ENCODE measurements at places on chromosomes 12 and 14.

GRCh38 chr12:67424784-67425183 lies 155.6 kb downstream of the CAND1 start:
- no peak for DNase-seq

GRCh38 chr14:76827696-76828296 lies 1.6 kb downstream of the LRRC74A start:
- DNase-seq, result no peak

- DNase-seq, result no peak
These were observed 8.9 kb upstream of the B4GALNT1 start for GRCh38 chr12:57641699-57642442.

- no peak for DNase-seq
These were observed 21.6 kb downstream of the PRKCH start for GRCh38 chr14:61342932-61343331.

DNA sequence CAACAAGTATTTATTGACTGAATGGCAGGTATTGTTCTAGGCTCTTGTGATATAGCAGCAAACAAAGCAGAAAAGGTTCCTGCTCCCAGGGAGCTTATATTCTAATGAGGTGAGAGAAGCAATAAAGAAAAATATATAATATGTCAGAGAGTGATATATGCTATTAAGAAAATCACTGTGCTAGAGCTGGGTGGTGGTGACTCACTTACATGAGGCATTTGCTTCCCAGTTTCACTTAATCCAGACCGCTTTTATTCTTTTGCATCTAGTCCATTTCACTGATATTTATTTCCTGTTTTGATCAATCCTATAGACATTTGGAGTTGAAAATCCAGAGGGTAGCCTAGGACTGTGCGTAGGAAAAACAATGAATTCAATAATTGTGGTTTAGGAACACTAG lies 17.5 kb downstream of the TRHDE start:
- DNase-seq, result no peak

DNA sequence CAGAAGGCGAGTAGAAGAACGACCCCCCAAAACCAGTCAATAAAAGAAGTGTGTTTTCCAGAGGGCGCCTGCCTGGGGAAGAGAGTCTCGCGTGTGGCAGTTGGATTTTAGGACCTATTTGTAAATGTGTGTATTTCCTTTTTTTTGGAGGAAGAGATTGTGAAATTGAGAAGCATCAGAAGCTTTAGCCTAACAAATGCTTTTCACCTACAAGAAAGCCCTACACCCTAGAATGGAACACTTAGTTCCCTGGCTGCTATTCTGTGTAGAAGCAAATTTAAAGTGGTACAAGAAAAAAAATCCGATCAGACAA lies 1.3 kb downstream of the RCOR1 start:
- DNase-seq, result no peak

- DNase-seq, result no peak
These were observed 342.4 kb upstream of the FLRT2 start for GRCh38 chr14:85187521-85187920.

DNA sequence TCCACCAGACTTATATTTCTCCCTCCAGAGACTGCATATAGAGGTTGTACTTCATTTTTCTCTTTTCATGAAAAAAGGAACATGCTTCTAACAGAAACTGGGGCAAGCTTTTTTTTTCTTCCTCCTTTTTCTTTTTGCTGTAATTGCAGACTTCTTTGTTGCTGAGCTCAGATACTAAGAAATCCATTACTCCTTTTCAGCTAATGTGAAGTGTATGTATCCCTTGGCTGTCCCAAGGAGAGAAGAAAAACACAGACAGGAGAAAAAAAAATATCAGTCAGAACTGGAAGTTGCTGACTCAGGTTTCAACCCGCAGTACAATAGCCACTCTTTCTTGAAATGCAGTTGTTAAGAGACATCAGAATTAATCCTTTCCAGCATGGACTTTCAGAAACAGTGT lies 1248.4 kb downstream of the LRFN5 start:
- no peak for DNase-seq

DNA sequence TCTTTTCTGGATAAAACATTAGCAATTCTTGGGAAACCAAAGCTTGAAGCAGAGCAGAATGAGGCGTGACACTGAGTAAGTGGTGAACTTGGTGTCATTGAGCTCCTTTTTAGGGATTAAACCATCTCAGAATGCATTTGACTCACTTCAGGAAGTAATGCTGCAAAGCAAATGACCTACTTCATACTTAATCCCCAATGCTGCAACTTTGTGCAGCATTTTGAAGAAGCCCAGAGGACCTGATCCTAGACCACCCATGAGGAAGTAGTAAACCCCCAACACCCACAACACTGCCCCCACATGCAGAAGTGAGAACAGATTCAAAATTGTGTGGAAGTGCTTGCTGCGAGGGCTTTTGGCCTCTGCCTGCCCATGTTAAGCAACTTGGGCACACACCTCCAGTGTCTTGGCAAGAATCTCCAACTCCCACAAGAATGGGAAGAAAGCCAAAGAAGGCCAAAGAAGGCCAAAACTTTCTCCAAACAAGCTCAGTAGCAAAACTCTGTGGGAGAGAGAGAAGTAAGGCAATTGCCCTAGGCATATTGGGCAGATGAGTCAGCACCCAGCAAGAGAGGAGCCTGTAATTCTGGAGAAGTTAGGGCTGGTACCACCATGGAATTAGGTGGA lies 69.2 kb upstream of the ETV6 start:
- DNase-seq, result no peak

DNA sequence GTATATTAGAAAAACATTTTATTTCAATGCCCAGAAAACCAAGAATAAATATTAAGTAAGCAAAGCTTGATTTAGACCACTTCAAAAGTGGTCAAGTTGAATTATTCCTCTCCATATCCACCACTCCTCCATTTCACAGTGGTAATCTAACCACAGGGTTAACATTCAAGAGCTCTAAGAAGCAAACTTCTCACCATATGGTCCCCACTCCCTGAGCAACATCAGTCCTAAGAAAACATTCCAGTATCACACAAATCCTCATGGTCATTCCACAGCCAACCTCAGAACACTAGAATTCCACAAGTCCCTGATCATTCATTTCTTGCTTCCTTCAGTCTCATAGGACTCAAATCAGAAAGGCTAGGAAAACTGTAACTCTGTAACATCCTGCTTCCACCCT lies 47.9 kb downstream of the ST8SIA1 start:
- no peak for DNase-seq

- DNase-seq, result no peak
These were observed 421.0 kb upstream of the PDE3A start for GRCh38 chr12:19947344-19947743.

DNA sequence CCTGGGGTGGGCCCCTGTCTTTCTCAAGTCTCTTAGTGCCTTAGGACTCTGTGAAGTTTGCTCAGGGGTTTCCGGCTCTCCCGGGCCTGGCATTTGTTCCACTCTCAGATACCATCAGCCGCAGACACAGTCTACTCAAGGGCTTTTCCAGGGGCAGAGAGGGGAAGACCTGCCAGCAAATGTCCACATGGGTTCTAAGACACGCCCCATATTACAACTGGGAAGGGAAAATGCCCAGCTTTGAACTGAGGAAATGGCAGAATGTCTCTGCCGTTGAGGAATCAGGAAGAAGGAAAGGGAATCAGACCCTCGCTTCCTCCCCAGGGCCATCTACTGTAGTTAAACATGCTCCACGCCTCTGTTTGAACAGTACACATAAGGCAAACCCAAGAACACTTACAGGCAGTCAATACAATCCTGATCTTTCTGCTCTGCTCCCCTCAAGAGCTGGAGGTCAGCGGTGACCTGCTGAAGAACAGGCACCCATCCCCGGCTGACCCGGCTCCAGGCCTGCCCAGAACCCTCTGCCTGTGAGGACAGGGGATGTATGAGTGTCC lies 7.9 kb downstream of the CCDC85C start:
- DNase-seq, result no peak

GRCh38 chr14:24315243-24315806 lies 4.0 kb downstream of the LTB4R start:
- DNase-seq, result no peak

- DNase-seq, result no peak
These were observed 23.0 kb upstream of the ATP2B1 start for GRCh38 chr12:89731614-89732013.

DNA sequence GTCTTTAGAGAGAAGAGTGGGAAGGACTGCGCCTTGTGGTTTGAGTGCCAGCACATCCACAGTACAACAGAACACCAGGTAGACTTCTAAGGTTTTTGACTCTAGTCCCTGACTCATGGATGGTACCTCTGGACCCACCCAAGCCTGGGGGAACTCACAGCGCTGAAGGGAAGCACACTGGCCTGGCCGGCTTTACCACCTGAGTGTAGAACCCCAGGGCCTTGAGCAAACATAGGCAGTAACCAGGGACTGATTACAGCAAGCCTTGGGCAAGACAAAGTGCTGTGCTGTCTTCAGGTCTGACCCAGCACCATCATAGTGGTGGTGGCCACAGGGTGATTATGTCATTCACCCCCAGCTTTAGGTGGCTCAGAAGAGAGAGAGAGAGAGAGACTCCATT lies 17.2 kb downstream of the EML5 start:
- DNase-seq, result no peak

GRCh38 chr12:26786491-26786864 lies 46.5 kb downstream of the ITPR2 start:
- DNase-seq, result no peak

DNA sequence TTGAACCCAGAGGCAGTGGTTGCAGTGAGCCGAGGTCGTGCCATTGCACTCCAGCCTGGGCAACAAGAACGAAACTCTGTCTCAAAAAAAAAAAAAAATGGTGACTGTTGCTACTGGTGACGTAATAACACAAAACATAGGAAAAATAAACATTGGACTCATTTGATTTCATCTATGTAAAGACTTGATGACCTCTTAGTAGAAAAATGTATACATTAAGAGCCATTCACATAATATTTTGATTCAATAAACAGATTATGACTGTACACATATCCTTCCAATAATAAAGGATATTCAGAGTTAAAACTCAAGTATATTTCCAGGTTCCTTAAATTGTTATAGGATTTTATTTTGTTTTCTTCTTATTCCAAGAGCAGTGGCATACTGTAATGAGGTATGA lies 65.7 kb upstream of the AEBP2 start:
- DNase-seq, result no peak

GRCh38 chr14:71236487-71236886 lies 329.2 kb downstream of the PCNX1 start:
- DNase-seq, result no peak

DNA sequence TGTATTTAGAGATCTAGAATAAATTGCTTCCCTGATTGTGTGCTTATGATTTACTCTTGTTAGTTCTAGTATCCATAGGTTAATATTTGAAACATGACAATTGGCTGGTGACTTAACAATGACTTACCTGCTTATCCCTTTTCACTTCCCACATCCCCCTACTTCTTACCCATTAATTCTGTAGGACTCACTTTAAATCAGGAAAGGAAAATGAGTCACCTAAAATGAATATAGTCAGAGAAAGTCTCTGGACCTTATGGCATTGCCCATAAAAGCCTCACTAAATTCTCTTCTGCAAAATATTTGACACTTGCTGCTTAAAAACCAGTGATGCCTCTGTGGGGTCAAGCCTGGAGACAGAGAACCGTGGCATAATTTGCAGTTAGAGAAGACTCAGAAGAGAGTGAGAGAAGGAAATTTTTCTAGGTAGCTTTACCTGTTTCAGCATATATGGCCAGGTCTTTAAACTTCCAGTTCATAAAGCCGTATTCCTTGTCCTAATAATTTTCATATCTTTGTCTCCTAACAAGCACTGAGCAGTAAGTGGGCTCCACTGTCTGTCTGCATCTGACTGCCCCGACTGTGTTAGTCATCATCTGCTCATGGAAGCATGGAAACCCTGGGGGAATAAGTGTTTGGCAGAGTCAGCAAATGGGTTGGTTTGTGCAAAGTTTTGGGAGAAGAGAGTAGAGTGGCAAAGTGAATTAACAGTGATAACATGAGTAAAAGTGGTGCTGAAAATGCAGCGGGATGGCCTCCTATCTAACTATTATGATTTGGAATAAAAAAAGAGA lies 294.4 kb downstream of the AKAP6 start:
- DNase-seq, result no peak

DNA sequence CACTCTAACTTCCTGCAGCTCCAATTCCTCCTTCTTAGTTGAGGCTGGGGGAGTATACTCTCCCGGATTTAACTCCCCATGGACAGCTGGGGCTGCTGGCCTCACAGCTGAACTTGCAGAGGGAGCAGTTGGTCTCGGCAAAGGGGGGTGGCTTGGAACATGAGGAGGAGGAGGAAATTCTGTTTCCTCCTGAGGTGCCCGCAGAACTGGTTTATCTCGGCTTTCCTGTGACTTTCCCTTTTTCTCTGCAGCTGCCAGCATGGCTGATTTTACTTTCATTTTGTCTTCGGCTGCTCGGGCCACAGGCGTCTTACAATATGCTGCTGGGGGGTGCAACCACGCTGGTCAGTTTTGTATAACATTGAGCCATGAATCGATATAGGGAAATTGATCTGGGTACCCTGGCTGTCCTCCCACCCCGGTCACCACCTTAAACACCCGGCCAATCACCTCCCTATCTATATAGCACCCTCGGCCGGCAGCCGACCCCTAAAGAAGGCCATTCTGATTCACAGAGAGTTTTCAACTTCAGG lies 1317.6 kb downstream of the TMEM121 start:
- DNase-seq, result peak; percentile 33

DNA sequence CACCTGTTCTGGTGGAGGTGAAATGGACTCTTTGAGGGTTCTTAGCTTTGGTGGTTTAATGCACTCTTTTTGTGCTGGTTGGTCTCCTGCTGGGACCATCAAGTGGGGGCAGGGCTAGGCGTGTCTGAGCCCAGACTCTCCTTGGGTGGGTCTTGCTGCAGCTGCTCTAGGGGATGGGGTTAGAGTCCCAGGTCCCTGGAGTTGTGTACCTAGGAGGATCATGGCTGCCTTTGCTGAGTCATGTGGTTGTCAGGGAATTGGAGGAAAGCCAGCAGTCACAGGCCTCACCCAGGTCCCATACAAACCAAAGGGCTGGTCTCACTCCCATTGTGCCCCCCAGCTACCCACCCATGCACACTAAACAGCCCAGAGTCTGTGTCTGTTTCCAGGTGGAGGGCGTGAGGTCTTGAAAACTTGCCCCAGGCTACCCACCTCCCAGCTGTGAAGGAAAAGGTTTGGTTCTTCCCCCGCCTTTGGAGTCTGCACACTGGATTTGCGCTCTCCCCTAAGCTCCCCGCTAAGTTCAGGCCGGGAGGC lies 387.7 kb downstream of the TMTC2 start:
- no peak for DNase-seq

DNA sequence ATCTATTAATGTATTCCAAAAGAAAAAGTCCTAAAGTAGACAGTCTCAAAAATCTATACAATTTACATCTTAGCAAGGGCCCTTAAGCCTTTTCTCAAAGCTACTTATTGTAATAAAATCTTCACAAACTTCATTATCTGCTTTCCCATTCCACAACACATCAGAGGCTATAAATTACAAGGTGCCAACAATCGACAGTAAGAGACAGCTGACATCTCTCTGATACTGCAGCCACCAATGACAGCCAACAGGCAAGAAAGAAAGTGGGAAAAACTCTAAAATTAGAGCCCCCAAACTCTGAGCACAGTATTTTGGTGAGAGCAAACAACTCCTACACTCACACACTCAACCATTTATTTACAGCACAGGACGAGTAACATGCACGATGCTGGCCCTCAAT lies 2.2 kb downstream of the ANGEL1 start:
- DNase-seq, result no peak

- no peak for DNase-seq
These were observed 36.6 kb downstream of the TSPAN9 start for GRCh38 chr12:3113671-3114325.

- peak; percentile 76 for DNase-seq
These were observed 64.3 kb upstream of the STON2 start for GRCh38 chr14:81464253-81465002.

- no peak for DNase-seq
These were observed 336.4 kb downstream of the CCER1 start for GRCh38 chr12:90618586-90618985.

Measured in activated T-cell treated with anti-CD3 and anti-CD28 coated beads, Interleukin-2, amount 50 U/mL, for 72 hours (primary cell).